RWPE1 (cell line): ENCODE measurements at places on chromosomes 3 and 15.

- no peak for DNase-seq
Observed at GRCh38 chr3:27200721-27201489, 168.3 kb downstream of the NEK10 start.

DNA sequence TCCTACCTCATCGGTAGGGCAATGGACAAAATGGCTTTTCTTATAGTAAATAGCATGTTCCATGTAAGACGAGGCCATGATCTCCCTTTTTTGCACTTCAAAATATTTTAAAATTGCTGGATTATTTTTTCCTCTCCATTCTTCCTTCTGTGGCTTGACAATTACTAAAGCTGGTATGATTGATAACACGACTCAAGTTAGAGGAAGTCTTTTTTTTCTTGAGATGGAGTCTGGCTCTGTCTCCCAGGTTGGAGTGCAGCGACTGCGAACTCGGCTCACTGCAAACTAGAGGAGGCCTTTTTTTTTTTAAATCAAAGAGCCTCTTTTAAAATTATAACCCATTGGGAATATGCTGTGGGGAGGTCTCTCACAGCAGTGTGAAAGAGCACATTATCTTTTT, 124.5 kb upstream of the TBL1XR1 start:
- DNase-seq = no peak

DNA sequence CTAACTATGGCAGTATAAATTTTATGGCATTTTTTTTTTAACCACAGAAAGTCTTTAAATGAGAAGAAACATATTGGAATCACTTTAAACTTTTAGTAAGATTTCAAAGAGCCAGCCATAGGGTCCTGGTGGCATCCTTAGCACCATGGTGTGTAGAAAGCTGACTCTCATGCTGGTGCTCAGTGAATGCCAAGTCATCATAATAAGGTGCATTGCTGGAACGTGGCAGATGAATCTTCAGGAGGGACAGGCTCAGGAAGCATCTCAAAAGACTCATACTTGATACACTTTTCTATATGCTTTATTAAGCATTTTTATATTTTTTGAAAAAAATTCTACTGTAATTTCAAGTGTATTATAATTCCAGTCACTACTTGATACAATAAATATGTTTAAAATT, 274.2 kb downstream of the ZIC4 start:
- DNase-seq = no peak

DNA sequence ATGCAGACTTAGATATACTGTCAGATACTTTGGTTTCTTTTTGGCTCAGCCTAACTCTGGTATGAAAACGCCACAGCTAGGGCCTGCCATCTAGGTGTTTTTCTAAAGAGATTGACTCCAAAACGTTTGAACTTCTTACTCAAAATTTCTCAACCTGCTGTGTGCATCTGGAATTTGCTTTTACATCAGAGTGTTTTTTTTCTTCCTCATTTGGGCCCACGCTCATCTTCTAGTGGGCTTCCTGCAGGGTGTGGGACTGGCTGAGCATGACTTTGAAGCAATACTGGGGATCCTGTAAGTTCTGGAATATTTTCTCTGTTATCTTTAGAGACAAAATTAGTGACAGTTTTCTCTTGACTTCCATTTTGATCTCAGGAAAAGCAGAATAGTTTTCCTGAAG, 117.8 kb downstream of the NR1D2 start:
- DNase-seq = no peak

- DNase-seq = no peak
Observed at GRCh38 chr15:66986951-66987350, 78.5 kb upstream of the SMAD3 start.

GRCh38 chr3:133943639-133944141, 48.0 kb upstream of the RAB6B start:
- DNase-seq = peak; percentile 82
